Epithelial cell of umbilical artery (primary cell): ENCODE measurements at places on chromosomes 11 and 22. TPM values are rescaled to one million over a fixed set of nuclear protein-coding genes. Genes with fewer than 3 reads are reported as not detected.

CASP5 gene
- not detected in 2 replicates for total RNA-seq

PNPLA3 gene
- total RNA-seq, result 3.9 and 4.4 TPM in 2 replicates

ZBTB16 gene
- total RNA-seq, result 8.1 and 21.7 TPM in 2 replicates

NTM gene
- total RNA-seq, result 2.6 TPM in 2 replicates

DNAJB7 gene
- total RNA-seq, result not detected in 2 replicates

PSMD13 gene
- total RNA-seq, result 212 and 331 TPM in 2 replicates

PATE4 gene
- not detected in 2 replicates for total RNA-seq

ACTN3 gene
- total RNA-seq, result under 0.01 and 0.30 TPM in 2 replicates

KCNA4 gene
- not detected in 2 replicates for total RNA-seq

F2 gene
- total RNA-seq, result not detected in 2 replicates

MS4A3 gene
- not detected in 2 replicates for total RNA-seq

VSIG2 gene
- total RNA-seq, result 0.46 TPM in 1 of 2 replicates, not detected in the other
